WTC11 (cell line): ENCODE measurements at places on chromosomes 1 and 21. TPM values are rescaled to one million over a fixed set of nuclear protein-coding genes. Genes with fewer than 3 reads are reported as not detected.
A peak's percentile ranks its signal among the peaks of the same experiment; 100 is the strongest.

DNA sequence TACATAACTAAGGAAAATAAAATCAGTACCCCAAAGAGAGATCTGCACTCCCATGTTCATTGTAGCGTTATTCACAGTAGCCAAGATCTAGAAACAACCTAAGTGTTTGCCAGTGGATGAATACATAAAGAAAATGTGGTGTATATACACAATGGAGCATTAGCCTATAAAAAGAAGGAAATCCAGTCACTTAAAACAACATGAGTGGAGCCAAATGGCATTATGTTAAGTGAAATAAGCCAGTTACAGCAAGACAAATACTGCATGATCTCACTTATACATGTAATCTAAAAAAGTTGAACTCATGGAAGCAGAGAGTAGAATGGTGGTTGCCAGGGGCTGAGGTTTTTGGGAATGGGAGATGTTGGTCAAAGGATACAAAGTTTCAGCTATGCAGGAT lies 508.3 kb upstream of the B3GALT2 start:
- DNase-seq: no peak

DNA sequence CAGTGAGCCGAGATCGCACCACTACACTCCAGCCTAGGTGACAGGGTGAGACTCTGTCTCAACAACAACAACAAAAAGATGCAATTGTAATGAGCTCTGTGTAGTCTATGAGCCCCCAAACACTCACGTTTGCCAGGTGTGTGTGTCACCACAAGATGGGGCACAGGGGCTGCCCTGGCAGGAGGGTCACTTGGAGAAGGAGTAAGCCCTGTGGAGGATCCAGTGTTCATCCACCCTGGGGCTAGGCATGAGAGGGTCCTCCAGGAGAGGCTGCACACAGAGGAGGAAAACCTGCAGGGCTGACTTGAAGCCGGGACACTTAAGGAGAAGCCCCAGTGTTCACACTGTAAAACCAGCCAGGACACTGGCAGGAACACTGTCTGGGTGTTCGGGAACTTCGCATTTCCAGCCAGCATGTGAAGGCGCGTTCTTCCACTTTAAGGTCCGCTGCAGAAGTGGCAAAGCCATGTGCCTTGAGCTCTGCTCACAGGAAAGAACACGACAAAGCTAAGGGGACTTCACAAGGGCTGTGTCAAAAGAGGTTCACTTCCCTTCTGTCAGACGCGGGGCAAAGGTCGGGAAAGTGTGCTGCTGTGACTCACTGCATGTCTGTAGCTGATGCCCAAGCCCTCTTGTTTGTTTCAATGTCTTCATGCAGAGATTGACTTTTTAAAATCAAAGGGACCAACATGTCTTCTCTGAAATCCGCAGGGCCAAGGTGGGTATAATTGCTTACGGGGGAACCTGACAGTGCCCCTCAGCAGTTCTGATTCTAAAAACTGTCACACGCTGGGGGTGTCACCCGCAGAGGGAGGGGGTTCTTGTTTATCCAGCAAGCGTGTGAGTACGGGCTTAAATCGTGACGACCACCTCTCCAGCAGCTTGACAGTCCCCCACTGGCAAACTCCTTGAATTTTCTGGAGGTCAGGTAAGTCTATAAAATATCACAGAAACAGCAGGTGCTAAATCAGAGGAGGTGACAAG lies 102.8 kb downstream of the RIPK4 start:
- no peak for DNase-seq

GRCh38 chr1:205477759-205478247 lies 22.0 kb upstream of the BLACAT1 start:
- DNase-seq: no peak

DNA sequence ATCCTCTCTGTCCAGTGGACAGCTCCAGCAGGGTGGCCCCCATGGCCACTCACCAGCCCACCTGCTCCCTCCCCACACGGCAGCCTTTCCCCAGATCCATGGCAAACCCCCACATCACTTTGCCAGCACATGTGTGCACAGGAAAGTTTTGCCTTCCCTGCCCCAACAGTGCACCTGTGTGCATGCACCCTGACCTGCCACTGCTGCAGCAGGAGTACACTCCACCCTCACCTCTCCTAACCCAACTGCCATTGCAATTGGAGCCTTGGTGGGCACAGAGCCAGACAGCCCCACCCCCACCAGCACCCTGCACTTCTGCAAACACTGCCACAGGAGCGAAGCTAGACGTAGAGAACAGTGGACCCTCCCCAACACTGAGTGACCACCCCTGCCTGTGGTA lies 308.9 kb downstream of the CEP170 start:
- DNase-seq: no peak

DNA sequence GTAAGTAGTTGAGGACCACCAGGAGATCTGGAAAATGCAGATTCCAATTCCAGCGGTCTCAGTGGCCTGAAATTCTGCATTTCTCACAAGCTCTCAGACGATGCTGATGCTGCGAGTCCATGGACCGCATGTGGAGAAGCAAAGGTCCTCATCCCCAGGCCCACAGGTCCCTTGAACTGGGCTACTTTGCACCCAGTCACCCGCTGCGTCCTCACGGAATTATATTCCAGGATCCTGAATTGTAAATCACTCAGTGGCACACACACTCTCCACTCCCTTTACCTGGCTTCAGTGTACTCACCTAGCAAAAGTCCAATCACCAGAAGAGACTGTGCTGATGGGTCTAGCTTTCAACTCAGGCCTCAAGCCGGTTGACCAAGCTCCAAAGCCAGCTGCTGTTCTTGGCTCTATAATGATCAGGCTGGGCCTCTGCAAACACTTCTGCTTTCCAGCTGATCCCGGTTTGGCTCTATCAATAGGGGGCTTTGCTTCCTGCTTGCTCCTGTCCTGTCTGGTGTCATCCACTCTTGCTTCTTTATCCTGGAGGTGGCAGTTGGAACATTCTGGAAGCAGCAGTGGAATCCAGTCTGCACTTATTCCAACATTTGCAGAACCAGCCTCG lies 904 bp upstream of the RPL22 start:
- no peak for DNase-seq

- peak; percentile 86 for DNase-seq
These were observed 15.5 kb upstream of the CD247 start for GRCh38 chr1:167533851-167534300.

GRCh38 chr1:231481289-231481688 lies 47.2 kb upstream of the TSNAX start:
- no peak for DNase-seq

DNA sequence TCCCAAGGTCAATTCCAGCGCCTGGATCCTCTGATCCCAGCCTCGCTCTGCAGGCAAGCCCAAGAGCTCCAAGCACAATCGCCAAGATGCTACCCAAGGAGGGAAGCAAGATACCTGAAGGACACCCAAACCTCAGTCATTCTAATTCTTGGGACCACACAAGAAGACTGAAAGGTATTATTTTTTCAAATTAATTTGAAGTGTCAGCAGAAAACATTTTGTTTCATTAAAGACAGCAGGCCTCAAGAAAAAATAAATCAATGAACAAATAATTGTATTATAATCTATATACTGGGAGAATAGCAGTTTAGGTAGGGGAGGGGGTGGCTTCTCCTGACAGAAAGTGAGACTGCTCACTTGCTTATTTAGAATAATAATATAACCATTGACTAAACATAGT lies 347.8 kb downstream of the HHAT start:
- no peak for DNase-seq

GRCh38 chr1:219247441-219247840 lies 73.8 kb downstream of the LYPLAL1 start:
- no peak for DNase-seq

GRCh38 chr1:39091845-39092645 lies 65.9 kb downstream of the NDUFS5 start:
- DNase-seq: peak; percentile 52

DNA sequence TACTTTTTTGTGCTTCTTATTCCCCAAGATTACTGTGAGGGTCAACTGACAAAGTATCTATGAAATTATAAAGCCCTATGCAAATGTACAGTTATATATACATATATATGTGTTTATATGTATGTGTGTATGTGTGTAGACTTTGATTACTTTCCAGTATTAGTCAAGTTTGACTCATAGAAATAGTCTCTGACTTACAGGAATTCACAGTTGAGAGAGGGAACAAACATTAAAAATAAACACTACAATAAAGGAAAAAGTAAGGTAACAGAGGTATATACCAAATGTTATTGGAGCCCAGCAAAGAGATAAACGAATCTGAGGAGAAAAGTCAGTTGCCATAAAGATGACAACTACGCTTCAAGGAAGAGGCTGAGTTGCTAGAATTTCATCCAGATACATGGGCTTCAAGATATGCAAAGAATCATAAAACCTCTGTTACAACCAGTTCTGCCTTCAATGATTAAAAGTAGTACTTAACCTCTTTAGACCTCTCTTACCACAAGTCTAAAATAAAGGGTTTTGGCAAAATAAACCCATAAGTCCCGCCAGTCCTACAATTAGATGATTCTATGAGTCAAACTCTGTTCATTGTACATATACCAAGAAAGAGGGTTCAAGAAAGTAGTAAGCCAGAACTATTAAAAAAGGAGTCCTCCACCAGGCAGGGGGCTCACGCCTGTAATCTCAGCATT lies 7.2 kb downstream of the IFT25 start:
- DNase-seq: no peak

DNA sequence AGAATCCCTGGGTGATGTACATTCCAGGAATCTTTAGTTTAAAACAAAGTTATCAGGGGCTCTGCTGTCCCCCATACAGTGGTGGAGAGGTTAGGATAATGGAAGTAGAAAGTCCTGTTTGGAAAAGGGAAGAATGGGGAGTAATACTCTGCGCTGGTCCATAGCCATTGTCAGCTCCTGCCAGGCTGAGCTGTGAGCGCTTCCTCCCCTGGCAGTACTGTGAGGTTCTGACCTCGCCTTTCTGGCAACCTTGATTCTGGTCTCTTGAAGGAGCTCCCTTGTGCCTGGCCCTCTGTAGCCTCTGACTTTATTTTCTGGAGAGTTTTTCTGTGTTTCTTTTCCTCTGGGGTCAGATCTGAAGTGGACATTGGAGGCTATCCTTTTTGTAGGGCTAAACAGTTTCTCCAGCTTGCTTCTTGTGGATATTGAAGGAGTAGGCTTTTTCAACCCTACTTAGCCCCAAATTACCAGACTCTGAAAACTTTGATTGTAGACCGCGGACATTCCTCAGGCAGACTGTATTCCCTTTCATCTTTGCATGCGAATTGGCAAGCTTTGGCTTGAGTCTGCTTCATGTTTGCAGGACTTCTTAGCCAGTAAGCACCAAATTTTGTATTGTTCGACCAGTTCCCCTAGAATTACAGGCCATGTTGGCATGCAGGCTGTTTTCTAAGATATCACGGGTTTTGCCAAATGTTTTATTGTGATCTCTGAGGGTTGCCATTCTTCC lies 13.8 kb downstream of the UBE4B start:
- DNase-seq: no peak

DNA sequence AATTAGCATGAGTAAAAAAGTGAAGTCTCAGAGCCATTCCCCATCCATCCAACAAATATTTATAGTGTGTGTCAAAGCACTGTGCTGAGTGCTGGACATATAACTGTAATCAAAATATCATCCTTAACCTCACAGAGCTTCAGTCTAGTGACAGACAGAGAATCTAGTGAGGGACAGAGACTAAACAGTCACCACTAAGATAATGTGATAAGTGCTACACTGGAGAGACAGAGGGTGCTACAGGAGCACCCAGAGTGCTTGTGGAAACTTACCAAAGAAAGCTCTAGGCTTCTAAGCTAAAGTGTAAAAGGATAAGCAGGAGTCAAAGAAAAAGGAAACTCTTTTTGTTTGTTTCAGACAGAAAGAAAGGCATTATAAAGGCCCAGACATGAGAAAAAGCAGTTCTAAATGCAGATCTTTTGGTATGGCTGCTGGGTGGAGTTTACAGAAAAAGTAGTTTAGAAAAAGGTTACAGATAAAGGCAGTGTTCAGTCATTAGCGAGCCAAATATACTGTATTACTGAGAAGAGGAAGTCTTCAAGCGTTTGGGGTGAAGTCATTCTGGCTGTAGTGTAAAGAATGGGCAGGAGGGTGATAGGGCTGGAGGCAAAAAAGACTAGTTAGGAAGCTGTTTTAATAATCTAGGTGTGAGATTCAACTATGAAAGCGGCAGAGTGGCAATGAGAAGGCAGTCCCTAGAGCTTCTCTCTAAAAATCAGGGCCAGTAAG lies 83.8 kb downstream of the SCMH1 start:
- no peak for DNase-seq

GRCh38 chr21:36806103-36806502 lies 107.2 kb downstream of the SIM2 start:
- no peak for DNase-seq

GRCh38 chr1:162412002-162412401 lies at the start of gene SH2D1B:
Gene SH2D1B, minus strand, starts transcription at chr1:162412136. Its CDS starts 120 bp downstream, at chr1:162412016.
- DNase-seq: no peak

DNA sequence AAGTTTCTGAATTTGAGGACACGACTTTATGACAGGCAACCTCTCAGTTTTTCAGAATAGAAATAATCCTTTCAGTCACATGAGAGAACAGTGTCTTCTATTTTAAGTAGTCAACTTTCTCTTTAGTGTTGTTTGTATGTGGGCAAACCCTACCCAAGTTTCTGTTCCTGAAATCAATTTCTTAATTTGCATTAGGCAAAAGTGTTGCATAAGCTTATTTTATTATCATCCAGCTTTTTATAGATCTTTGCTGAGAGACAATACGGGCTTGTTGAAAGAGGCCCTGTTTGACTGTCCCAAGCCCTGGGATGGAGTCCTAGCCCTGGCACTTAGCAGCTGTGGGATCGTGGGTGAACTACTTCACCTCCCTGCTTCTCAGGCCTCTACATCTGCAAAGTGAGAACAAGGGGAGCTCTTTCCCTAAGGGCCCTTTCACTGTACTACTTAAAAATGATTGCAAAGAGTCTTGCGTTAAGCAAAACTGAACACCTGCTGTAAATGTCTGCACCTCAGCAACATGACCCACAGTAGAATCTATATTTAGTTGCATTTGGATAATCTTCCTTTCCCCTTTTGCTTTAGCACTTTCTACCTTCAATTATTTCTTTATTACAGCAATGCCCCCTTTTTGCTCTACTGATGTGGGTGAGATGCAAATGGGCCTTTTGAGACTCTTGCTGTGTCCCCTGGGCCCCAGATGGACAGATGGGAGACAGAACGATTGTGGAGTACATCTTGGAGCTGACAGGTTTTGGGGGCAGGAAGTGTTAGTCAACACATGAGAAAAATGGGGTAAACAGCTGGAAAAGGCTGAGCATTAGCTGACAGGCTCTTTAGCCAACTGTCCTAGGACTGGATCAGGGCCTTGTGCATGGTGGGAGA lies 41.0 kb upstream of the SCAF4 start:
- no peak for DNase-seq

- DNase-seq: no peak
These were observed 105.2 kb downstream of the PAPPA2 start for GRCh38 chr1:176568185-176568584.

- DNase-seq: no peak
These were observed 10.3 kb upstream of the PODN start for GRCh38 chr1:53051676-53052075.

The LCE1C gene
- total RNA-seq: not detected in 3 replicates

The BACH1 gene
- total RNA-seq: 46.2 to 48.7 TPM (median 47.8 TPM) in 3 replicates

The RUNX1 gene
- 1.0 to 2.2 TPM (median 1.3 TPM) in 3 replicates for total RNA-seq

The INSRR gene
- total RNA-seq: 0.05 to 0.11 TPM in 2 of 3 replicates, not detected in the other

The APCS gene
- total RNA-seq: 0.44 to 0.66 TPM (median 0.64 TPM) in 3 replicates

The ID3 gene
- 168 to 278 TPM (median 273 TPM) in 3 replicates for total RNA-seq

The REN gene
- total RNA-seq: not detected in 3 replicates
